IMR-90 (cell line): ENCODE measurements at places on chromosomes 16 and 17. TPM values are rescaled to one million over a fixed set of nuclear protein-coding genes. Genes with fewer than 3 reads are reported as not detected.

DNA sequence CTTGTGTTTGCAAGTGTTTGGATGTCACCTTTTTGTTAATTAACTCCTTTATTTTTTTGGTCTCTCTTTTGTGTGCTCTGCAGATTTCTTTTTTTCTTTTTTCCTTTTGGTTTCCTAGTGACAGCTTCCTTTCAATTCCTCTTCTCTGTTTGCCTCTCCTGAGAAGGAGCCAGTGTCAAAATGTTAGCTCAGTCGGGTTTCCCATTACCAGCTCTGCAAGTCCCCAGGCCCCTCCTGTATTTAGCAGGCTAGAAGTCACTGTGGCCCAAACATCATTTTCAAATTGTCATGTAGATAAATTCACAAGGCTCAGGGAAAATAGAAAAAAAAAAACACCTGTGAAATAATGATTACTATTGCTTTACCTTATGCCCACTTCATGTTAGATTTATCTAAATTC, 1621.6 kb downstream of the CDH8 start:
- no peak for DNase-seq

CCT6B gene
- 0.72 and 1.1 TPM in 2 replicates for polyA plus RNA-seq

DNA sequence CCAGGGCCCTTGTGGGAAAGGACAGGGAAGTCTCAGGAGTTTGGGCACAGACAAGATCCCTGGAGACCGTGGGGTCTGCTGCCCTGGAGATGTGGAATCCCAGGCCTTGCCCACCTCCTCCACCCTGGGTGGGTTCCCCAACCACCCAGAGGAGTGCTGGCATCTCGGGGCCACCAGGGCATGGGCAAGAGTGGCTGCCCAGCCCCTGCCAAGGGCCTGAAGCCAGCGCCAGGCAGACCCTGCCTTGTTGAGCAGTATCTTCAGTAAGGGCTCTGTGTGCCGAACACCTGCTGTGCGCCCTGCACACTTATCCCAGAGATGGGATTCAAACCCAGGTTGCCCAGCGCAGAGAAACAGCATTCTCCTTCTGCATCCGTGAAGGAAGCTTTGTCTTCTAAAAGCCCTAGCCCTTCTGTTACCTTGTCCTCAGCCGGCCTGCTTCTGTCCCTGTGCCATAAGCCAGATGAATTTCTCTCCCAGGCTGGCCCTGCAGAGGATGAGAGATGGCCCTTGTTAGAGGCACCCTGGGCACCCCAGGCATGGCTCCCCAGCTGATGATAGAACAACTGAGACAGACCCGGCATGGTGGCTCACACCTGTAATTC, 32.4 kb downstream of the TMEM235 start:
- DNase-seq = no peak

SLFN14 gene
- polyA plus RNA-seq = not detected in 2 replicates

DNA sequence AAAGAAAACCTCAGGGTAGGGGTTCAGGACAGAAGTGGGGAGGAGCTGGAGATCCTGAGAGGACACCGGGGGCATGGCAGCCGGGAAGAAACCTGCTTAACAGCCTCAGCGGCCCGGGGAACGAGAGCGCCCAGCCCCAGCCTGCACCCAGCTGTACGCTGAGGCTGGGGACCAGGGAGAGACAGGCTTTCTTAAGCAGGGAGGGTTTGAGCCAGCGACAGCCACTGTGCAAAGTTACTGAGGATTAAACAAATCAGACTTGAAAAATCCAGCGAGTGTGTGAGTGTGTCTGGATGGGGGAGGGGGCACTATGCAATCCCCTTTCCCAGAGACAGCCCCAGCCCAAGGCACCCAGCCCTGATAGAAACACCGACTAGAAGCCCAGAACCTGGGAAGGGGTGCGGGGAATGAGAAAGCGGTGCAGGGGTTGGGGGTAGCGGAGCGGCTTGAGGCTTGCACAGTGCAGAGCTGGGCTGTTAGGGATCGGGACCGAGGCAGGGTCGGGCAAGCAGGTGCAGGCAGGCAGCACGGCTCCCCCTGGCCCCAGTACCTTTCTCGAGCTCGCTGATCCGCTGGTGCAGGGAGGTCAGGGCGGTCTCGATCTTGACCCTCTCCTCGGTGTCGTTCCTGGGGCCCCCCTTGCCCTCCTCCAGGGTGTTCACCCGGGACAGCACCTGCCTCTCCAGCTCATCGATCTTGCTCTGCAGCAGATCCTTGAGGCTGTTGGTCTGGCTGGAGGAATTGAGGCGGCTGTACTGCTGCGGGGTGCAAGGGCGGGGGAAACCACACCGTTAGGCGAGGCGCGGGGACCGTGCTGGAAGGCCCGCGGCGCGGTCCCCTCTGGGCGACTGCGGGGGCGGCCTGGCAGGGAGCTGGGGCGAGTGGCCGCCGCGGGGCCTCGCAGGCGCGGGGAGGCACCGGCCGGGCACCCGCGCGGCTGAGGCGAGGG, 1.2 kb downstream of the NPTX1 start:
- DNase-seq = no peak

DNA sequence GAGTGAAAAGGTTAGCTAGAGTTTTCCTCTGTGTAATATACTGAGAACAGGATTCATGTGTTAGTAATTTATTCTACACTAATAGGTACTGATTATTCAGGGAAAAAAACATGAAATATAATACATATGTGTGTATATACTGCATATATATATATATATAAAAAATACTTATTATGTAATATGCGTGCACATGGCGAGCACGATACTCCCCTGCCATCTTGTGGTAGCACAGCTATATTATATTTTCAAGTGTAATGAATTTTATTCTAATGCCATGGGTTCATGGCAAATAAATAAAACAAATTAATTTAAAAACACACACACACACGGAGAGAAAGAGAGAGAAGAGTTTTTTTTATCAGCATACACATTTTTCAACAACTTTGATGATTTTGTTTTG, 460.6 kb downstream of the KCNJ2 start:
- DNase-seq = peak; percentile 13

- no peak for DNase-seq
Observed at GRCh38 chr16:3148256-3149192, 13.7 kb downstream of the ZNF213 start.

DNA sequence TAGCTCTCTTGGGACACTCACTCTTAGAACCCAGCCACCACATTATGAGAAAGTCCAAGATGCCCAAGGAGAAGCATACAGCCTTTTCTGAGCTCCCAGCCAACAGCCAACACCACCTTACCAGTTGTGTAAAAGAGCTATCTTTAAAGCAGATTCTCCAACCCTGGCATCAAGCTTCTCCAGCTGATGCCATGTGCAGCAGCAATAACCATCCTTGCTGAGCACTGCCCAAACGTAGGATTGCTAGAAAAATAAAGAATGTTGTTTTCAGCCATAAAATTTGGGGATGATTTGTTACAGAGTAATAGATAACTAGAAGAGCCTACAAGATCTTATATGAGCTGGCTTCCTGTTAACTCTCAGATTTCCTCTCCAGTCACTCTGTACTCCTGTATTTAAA, 443.7 kb upstream of the DYNLRB2 start:
- DNase-seq = no peak

TSR1 gene
- 21.0 and 22.6 TPM in 2 replicates for polyA plus RNA-seq
